ENCODE measurements at places on chromosomes 6 and 20.

GRCh38 chr20:1588533-1589460 lies 31.0 kb downstream of the SIRPB1 start:
- no peak for DNase-seq

GRCh38 chr20:15565786-15566185 lies 1007.5 kb downstream of the KIF16B start:
- DNase-seq: no peak

DNA sequence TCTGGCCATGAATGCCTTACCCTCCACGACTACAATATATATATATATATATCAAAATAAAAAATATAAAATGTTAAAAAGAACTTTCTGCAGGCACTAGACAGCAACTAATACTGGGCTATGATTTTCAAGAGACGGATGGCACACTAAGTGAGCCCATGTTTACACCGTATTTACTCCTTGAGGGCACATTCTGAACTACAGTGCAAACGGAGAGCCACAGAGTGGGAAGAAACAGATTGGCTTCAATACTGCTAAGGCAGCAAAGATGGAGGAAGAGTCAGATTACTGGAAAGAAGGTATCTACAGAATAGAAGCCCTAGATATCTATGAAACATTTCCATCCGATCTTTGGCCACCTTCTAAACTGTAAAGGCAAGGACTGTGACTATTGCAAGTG lies 330.3 kb downstream of the HTR1B start:
- DNase-seq: no peak

GRCh38 chr6:110781522-110782214 lies 33.6 kb downstream of the CDK19 start:
- DNase-seq: peak; percentile 22

DNA sequence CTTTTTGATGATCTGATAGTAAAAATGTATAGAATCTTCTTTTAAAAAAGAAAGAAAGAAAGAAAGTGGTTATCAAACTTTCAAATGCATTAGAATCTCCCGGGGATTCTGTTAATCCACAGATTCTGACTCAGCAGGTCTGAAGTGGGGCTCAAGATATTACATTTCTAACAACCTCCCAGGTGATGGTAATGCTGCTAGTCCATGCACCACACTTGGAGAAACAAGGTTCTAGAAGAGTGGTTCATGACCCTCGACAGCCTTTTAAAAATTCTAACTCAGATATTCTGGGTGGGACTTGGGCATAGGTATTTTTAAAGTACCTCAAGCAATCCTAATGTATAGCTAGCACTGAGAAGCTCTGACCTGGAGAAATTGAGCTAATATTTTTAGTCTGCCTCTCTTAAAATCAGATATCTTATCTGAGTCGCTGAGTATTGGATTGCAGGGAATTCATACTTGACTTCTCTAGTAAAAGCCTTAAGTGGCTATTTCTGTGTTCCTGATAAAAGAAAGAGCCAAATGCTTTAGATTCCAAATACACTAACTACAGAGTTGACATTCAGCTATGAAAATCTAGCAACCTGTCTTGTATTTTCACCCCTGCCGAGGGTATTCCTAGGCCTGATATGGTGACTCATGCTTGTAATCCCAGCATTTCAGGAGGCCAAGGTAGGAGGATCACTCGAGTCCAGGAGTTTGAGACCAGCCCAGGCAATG lies 252.4 kb downstream of the PHACTR1 start:
- DNase-seq: no peak

Measured in activated T-cell treated with anti-CD3 and anti-CD28 coated beads, Interleukin-2, amount 50 U/mL, for 48 hours (primary cell).